Lung (tissue), 17 donors: ENCODE measurements at places on chromosomes 6 and 20. TPM values are rescaled to one million over a fixed set of nuclear protein-coding genes. Genes with fewer than 3 reads are reported as not detected.

Gene BPIFB2
- 2.3 TPM for total RNA-seq

Gene TREM1
- total RNA-seq: 17.4 TPM

GRCh38 chr20:23148731-23149570 is 62.8 kb upstream of the CD93 start:
- no peak for DNase-seq

- no peak for DNase-seq
Measured at GRCh38 chr20:17678295-17678694, 3.7 kb downstream of the RRBP1 start.

Gene DOK5
- total RNA-seq: 3.1 TPM

Gene STX11
- 45.4 TPM for total RNA-seq

DNA sequence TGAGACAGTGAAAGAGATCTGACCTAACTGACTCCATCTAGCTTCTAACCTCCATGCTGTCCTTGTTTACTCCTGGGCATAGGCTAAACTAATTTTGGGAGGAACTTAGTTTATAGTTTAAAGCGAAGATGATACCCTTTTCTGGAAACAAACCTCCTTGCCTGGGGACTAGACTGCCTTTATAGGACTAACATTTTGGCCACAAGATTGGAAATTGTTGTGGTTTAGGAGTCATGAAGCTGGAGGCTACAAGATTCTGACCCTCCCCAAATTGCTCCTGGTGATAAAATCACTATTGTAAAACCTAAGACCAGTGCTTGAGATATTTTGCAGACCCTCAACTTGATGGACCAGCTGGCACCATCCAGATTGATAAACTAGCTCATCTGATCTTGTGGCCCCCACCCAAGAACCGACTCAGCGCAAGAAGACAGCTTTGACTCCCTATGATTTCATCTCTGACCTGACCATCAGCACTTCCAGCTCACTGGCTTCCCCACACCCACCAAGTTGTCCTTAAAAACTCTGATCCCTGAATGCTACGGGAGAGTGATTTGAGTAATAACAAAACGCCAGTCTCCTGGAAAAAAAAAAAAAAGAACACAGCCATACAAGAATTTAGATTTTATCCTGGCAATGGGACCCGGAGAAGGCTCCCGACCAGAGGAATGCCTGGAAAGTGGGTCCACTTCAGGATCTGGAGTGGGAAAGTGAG is 63.0 kb downstream of the ABHD12 start:
- no peak for DNase-seq

- peak; percentile 87 for DNase-seq
Measured at GRCh38 chr6:7763881-7764280, 38.0 kb downstream of the BMP6 start.

- peak; percentile 86 for DNase-seq
Measured at GRCh38 chr6:29561606-29562181, 2.2 kb upstream of the UBD start.

DNA sequence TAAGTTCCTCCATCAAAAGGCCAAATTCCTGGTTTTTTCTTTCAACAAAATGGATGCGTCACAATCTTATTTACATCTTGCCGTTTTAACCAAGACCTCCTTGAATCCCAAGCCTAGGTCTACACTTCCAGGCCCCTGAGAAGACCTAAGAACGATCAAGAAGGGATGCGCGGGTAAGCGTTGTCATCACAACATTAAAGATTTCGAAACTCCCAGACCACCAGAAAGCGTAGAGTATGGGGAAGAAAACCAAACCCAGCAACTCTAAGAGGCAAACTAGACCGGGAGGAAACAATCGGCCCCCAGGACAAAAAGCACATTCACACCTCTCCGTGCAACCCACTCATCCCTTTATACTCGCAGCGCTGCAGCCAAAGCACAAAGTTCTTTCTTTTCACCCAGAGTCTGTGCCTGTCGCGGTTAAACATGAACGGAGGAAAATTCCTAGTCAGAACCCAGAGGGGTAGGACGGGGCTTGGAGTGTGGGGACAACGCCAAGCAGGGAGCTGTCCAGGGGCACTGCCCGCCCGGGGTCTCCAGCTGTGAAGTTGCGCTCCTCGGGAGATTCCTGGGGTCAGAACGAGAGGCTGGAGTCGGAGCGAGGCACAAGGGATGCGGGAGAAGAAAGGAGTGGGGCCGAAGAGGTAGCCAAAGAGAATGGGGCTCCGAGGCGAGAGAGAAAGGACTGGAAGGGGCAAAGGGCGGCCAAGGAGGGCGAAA is 725 bp downstream of the OSER1 start:
- peak; percentile 48 for DNase-seq

GRCh38 chr6:12132351-12133222 is 120.5 kb downstream of the HIVEP1 start:
- no peak for DNase-seq

DNA sequence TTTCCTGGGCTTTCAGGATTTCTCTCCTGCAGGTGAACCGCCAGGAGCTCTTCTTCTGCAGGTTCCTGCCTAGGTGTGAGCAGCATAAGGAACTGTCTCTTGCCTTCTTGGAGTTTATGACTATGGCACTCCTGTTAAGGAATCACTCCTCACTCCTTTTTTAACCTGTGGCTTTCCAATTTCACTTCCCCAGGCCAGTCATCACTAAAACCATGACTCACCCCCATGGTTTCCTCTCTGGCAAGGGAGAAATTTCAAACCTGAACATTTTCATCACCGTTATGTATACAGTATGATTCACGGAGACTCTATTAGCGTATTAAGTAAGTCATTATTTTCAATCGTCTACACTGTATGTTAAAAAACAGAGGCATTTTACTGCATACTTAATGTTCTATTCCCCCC is 78.2 kb upstream of the ARID1B start:
- no peak for DNase-seq

Gene MUC21
- 8.6 TPM for total RNA-seq

GRCh38 chr6:52546678-52547077 is 30.2 kb downstream of the TRAM2 start:
- DNase-seq: no peak

Gene SLC22A7
- not detected for total RNA-seq

DNA sequence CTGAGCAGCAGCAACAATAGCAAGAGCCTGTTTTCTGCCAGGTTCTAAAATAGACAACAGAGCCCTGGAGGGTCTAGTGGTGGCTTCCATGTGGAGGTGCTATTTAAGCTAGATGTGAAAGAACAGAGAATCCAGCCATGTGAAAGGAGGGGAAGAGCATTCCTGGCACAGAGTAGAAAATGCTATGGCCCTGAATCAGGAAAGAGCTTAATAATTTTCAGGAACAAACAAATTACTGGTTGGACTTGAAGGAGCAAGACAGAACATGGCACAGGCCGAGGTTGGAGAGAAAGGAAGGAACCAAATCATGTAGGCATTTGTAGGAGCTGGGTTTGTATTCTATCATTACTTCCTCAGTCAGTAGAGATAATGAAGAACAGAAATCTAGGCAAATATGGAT is 98.3 kb downstream of the AIG1 start:
- DNase-seq: no peak

GRCh38 chr6:26232940-26233648 is 131.9 kb upstream of the BTN3A2 start:
- DNase-seq: peak; percentile 93

- DNase-seq: peak; percentile 53
Measured at GRCh38 chr20:31838646-31839292, 6.6 kb downstream of the FOXS1 start.

GRCh38 chr6:133916650-133917151 is 27.8 kb downstream of the TCF21 start:
- peak; percentile 94 for DNase-seq

DNA sequence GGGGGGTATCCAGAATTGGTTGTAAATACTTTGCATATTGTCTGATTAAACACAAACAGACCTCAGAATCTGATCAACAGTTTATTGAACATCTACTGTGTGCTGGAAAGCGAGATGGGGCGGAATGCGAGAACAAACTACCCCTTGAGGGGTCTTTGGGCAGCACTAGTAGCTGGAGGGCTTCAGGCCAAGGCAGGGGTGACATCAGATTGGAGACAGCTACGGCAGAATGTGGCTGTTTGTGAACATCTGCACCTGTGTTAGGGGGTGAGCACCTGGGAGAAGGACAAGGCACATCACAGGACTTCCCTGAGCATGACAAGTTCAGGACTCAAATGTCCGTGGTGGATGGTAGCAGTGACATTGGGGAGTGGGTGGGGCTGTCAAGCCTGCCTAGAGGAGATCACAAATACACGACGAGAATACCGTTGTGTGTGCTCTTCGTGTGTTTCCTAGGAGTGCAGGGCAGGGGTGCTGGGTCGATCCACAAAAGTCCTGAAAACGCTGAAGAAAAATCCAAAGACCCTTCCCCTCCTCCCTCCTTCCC is 59.5 kb downstream of the SRC start:
- DNase-seq: no peak

Gene ZSCAN23
- 17.2 TPM for total RNA-seq

DNA sequence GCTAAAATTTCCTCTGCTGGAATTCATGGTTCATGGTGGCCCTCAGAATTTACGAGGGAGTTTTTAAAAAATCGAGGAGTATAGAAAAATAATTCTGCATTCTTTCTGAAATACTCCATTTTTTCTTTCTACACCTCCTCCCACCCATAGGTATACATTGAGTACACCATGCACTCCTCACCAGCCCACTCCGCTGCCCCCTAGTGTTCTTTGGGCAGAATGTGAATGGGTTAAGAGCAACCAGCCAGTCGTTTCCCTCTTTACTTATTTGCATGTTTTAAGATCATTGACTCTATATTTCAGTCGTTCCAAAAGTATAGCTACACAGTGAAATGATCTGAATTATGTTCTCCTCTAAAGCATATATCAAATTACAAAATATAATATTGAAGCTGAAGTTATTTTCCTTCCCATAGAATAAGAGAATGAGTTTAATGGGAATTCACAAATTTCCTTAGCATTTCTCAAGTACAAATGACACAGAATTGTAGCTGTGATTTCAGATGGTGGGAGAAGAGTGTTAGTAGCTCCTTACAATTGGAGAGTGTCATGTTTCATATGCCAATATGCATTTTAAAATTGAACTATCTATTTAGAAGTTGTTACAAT is 977.7 kb upstream of the SLC35B3 start:
- no peak for DNase-seq

DNA sequence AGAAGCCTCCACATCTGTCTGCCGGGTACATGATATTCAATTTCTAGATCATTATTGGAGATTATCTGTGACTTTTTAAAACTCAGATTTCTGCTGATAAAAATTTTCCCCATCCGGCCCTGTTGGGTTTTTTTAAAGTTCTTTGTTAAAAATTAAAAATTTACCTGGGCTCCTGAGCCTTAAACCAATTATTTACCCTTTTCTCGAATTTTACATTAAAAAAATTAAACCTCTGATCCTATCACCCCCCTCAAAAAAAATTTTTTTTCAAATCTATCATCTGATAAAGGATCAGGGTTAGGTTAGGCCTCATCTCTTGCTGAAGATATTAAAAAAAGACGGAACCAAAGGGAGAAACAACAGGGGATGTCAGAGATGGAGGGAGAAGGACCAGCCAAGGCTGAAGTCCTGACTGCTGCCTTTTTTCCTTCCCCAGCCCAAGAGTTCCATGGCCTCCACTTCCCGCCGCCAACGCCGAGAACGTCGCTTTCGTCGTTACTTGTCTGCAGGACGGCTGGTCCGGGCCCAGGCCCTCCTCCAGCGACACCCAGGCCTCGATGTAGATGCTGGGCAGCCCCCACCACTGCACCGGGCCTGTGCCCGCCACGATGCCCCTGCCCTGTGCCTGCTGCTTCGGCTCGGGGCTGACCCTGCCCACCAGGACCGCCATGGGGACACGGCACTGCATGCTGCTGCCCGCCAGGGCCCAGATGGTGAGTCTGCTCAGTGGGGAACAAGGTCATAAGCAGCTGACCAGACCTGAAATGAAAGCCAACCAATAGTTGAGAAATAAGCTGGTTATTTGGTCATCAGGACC is 527 bp downstream of the NFKBIL1 start:
- no peak for DNase-seq

Gene HLA-G
- 0.23 TPM for total RNA-seq

Gene PCSK2
- total RNA-seq: 0.51 TPM

- no peak for DNase-seq
Measured at GRCh38 chr6:52603000-52603795, 26.3 kb upstream of the TRAM2 start.

DNA sequence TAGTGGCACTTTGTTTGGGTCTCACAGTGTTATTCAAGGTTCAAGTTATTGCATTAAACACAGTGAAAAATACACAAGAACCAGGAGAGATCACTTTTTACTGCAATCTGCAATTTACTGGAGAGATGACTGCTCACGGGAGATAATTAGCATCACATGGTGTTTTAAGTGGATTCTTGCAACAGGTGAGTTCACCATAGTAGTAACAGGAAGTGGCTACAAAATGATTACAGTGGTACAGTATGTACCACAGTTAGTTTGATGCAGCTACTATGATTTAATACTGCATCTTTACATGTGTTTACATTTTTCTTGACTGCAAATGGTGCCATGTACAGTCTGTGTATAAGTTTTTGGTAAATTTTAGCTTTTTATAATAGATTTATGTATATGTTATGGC is 96.5 kb upstream of the SCP2D1 start:
- no peak for DNase-seq

GRCh38 chr6:84882768-84883766 is 118.7 kb upstream of the TBX18 start:
- peak; percentile 1 for DNase-seq

DNA sequence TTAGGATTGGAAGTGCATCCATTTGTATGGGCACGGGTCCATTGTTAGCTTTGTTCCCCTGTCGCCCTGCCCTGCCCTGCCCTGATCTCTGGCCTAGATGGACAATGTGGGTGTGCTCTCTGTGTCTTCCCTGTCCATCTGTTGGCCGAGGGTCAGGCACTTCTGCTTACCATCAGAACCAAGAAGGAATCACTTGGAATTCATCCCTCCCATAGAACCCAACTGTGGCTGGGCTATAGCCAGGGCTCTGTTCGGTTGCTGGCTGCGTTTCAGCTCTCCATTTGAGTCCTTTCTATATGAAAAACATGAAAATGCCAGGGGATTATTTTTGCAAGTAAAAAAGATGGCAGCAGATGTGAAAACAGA is 26.6 kb upstream of the TULP4 start:
- peak; percentile 76 for DNase-seq

Gene ACAT2
- total RNA-seq: 20.8 TPM

Gene OLIG3
- total RNA-seq: not detected

GRCh38 chr6:95240514-95240913 is 336.8 kb upstream of the MANEA start:
- DNase-seq: no peak

DNA sequence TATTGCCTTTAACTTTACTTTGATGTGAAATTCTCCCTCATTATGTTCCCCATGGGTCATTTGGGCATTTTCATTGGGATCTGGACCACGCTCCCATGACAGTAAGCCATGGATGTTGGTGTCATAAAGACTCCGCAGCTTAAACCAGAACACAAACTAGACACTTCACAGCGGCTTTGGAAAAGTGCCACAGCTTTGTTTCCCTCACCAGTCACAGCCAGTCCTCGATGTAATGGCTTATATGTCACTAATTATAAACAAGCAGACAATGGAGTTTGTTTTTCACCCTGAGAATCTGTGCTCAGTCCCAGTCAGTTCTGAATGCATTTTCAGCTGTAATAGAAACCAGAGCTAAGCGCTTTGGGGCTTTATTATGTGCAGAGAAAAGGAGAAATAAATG is 23.2 kb upstream of the DAAM2 start:
- peak; percentile 21 for DNase-seq

GRCh38 chr20:53713328-53714056 is 119.9 kb upstream of the ZNF217 start:
- DNase-seq: no peak

DNA sequence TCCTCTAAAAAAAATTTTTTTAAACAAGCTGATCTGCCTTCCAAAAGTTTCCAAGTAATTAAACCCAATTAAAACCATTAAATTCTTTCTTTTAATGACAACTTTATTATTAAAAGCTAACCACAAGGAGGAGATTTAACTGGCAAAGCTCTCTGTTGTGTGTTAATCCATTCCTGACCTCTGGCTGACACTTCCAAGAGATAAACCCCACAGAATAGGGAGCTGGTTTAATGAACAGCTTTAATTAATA is 230.8 kb downstream of the EYA2 start:
- peak; percentile 35 for DNase-seq
